ENCODE measurements at places on chromosomes 16 and 17.

- H3K27me3 ChIP-seq = no peaks in the 10 kb centered on the region
- DNase-seq = no peak
- peaks cover 50% of the 10 kb centered on the region for H3K4me1 ChIP-seq
These were observed 1.8 kb upstream of the NSMCE1 start for GRCh38 chr16:27270349-27270748.

DNA sequence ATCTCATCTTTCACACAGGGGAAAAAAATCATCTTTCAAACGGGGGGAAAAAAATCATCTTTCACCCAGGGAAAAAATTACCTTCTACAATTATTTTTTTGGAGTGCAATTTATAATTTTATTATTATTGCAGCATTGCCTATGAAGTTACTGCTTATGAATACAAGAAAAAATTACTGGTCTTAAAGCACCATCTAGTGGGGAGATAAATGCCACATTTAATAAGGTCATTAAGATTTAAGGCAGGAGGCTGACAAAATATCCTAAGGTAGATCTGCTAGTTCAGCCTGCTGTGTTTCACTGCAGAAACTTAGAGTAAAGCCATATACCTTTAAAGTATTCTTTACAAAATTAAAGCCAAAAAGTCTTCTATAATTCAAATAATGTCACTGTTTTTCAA, 13.7 kb downstream of the SHCBP1 start:
- no peaks in the 10 kb centered on the region for H3K4me1 ChIP-seq
- H3K27ac ChIP-seq = no peak overlapping the region
- H3K4me3 ChIP-seq = no peak overlapping the region
- no peaks in the 10 kb centered on the region for H3K36me3 ChIP-seq
- DNase-seq = no peak

GRCh38 chr16:81814751-81815428, 35.8 kb downstream of the PLCG2 start:
- peak; percentile 8 for DNase-seq
- no peaks in the 10 kb centered on the region for H3K36me3 ChIP-seq
- H3K27ac ChIP-seq = no peak overlapping the region
- H3K4me1 ChIP-seq = peaks cover 14% of the 10 kb centered on the region

- no peaks in the 10 kb centered on the region for H3K27me3 ChIP-seq
- H3K4me1 ChIP-seq = peaks cover 10% of the 10 kb centered on the region
- no peak for DNase-seq
These were observed 61.3 kb upstream of the SDK2 start for GRCh38 chr17:73705594-73705993.

- no peak for DNase-seq
- peaks cover 14% of the 10 kb centered on the region for H3K4me1 ChIP-seq
- H3K4me3 ChIP-seq = no peak overlapping the region
- no peak overlapping the region for H3K27ac ChIP-seq
These were observed 2.2 kb upstream of the TMEM94 start for GRCh38 chr17:75454193-75454592.

GRCh38 chr16:74794668-74795067, 20.0 kb upstream of the FA2H start:
- DNase-seq = no peak
- H3K27me3 ChIP-seq = no peaks in the 10 kb centered on the region
- H3K4me3 ChIP-seq = no peak overlapping the region
- H3K4me1 ChIP-seq = no peaks in the 10 kb centered on the region
- H3K27ac ChIP-seq = no peak overlapping the region

GRCh38 chr17:54368906-54369305, 531.7 kb upstream of the TOM1L1 start:
- no peaks in the 10 kb centered on the region for H3K27me3 ChIP-seq
- no peak for DNase-seq
- no peak overlapping the region for H3K27ac ChIP-seq
- H3K4me1 ChIP-seq = no peaks in the 10 kb centered on the region

DNA sequence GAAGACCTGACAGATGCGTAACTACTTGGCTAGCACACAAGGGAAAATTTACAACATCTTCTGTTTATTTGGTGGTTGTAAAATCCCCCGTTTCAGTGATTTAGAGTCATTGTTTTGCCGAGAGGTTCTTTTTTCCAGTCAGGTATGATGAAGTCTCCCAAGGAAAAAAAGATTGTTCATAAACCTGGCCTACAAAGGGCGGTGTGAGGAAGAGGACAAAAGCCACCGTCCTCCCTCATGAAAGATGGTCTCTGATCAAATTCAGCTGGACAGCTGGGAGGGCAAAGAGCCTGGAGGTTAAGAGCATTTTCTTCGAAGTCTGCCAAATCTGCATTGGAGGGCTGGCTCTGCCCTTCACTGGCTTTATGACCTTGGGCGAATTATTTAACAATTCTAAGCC, 419.9 kb downstream of the HAPSTR1 start:
- no peak for DNase-seq
- H3K27ac ChIP-seq = no peak overlapping the region
- H3K4me3 ChIP-seq = no peak overlapping the region

DNA sequence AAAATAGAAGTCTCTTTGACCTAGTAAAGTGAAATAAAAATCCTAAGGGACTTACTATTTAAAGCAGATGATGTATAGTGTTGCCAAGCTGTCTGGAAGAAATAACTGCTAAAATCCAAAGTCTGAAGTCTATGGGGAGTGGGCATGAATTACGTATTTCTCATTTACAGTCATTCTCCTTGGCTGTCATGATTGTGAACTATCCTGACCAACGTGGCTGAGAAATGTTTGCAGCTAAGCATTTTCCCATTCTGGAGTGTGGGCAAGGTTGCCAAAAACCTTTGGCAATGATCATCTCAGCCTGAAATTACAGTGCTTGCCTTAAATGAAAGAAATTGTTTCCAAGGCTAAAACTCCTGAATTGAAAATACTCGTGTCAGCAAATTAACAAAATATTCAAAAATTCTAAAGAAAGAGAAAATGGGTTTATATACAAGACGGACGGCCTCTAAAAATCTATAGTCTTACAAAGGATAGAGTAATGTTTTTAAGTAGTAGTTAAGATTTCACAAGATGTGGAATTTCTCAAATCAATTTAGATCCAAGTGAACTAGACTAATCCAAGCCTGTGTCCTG, 77.0 kb downstream of the CACNG1 start:
- H3K27ac ChIP-seq = no peak overlapping the region
- peaks cover 28% of the 10 kb centered on the region for H3K36me3 ChIP-seq
- no peaks in the 10 kb centered on the region for H3K27me3 ChIP-seq
- no peak for DNase-seq
- H3K4me1 ChIP-seq = no peaks in the 10 kb centered on the region
- no peak overlapping the region for H3K4me3 ChIP-seq

- H3K4me3 ChIP-seq = no peak overlapping the region
- no peak for DNase-seq
- no peaks in the 10 kb centered on the region for H3K36me3 ChIP-seq
- H3K27me3 ChIP-seq = no peaks in the 10 kb centered on the region
These were observed 27.9 kb upstream of the LRRC37A3 start for GRCh38 chr17:64947152-64947551.

GRCh38 chr16:21260870-21261791, 17.0 kb downstream of the CRYM start:
- H3K4me3 ChIP-seq = no peak overlapping the region
- H3K4me1 ChIP-seq = no peaks in the 10 kb centered on the region
- no peak for DNase-seq
- H3K27me3 ChIP-seq = no peaks in the 10 kb centered on the region
- H3K36me3 ChIP-seq = no peaks in the 10 kb centered on the region

Data from CD8-positive, alpha-beta memory T cell (primary cell).